ENCODE measurements at places on chromosomes 4 and X.
A peak's percentile ranks its signal among the peaks of the same experiment; 100 is the strongest.

GRCh38 chrX:101062176-101062575 lies 10.3 kb upstream of the TRMT2B start:
- DNase-seq = no peak

GRCh38 chr4:126991965-126992364 lies 640.8 kb upstream of the INTU start:
- DNase-seq = no peak

DNA sequence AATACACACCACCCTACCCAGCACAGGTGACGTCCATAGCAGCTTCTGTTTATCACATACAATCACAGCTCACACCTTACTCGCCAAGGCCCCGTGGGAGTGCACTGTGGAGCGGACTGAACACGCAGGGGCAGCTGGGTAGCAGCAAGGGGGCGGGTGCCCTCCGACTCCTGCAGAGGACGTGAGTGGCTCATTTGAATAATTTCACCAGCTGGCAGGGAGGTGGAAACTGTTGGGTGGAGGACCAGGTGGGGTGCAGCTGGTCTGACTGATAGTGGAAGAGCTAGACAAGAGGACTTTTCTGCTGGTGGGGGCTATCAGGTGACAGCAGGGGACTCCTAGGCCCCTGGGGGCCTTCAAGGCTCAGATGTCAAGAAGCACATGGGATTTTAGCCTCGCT lies 16.3 kb downstream of the MAN2B2 start:
- DNase-seq = no peak

GRCh38 chrX:105758754-105759153 lies 63.6 kb upstream of the NRK start:
- no peak for DNase-seq

GRCh38 chr4:2545321-2546013 lies 9.0 kb downstream of the FAM193A start:
- DNase-seq = no peak

- DNase-seq = no peak
Observed at GRCh38 chrX:443536-444210, 57.0 kb upstream of the PPP2R3B start.

DNA sequence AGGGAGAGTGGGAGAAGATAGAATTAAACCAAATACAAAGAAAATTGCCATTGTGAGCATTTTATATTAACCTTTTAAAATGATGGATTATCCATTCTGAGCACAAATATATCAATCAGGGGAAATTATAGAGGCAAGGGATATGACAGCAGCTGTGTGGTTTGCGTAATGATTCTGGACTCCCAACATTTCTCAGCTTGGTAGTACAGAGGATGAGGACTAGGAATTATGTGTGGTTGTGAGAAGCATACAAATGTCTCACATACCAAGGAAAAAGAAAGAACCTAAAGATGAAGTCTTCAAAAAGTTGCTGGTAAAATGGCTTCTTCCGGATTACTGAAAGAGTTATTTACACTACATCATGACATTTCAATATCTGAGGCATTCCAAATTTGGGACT lies 674.6 kb upstream of the NR3C2 start:
- no peak for DNase-seq

- DNase-seq = no peak
Observed at GRCh38 chr4:155889031-155889793, 14.3 kb upstream of the TDO2 start.

- no peak for DNase-seq
Observed at GRCh38 chrX:123871309-123871708, 11.5 kb downstream of the XIAP start.

- DNase-seq = no peak
Observed at GRCh38 chrX:150499240-150499639, 69.2 kb upstream of the MTM1 start.

GRCh38 chr4:44025376-44026020 lies 423.1 kb downstream of the KCTD8 start:
- no peak for DNase-seq

GRCh38 chrX:136735601-136736000 lies 45.1 kb downstream of the ARHGEF6 start:
- DNase-seq = no peak

DNA sequence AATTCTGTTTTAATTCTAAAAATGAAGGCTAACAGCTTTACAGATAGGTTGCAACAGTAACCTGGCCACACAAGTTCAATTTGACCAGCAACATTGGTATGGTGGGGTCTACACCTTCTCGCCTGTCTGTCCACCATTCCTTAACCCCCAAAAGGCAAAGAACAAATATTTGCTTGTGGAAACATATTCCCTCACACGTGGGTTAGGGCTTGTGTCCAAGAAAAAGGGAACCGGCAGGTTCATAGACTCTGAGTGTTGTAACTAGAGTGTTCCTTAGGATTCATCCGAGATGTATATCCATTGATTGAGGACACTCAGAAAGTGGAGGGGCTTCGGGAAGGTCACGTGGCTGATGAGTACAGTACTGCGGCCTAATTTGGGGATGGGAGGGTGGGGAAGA lies 54.1 kb downstream of the C4orf51 start:
- no peak for DNase-seq

DNA sequence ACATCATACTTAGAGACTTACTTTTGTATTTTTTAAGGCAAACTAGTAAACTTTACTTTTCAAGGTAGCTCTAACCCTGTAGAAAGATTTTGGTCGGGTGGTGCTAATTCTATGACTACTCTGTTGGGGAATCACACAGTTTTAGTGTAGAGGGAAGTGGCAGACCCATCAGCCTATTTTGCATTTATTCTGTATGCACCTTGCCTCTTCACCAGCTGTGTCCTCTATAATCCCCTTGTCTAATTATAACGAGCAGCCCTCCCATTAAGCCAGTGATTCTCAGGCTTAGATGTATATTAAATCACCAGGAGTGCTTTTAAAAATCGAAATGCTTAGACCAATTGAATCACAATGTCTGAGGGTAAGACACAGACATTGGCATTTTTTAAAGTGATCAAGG lies 78.1 kb downstream of the GALNT7 start:
- no peak for DNase-seq

- no peak for DNase-seq
Observed at GRCh38 chr4:21872101-21872500, 76.5 kb downstream of the KCNIP4 start.

GRCh38 chr4:26874110-26874509 lies 13.5 kb downstream of the STIM2 start:
- no peak for DNase-seq

- DNase-seq = no peak
Observed at GRCh38 chrX:3545901-3546300, 167.5 kb downstream of the PRKX start.

DNA sequence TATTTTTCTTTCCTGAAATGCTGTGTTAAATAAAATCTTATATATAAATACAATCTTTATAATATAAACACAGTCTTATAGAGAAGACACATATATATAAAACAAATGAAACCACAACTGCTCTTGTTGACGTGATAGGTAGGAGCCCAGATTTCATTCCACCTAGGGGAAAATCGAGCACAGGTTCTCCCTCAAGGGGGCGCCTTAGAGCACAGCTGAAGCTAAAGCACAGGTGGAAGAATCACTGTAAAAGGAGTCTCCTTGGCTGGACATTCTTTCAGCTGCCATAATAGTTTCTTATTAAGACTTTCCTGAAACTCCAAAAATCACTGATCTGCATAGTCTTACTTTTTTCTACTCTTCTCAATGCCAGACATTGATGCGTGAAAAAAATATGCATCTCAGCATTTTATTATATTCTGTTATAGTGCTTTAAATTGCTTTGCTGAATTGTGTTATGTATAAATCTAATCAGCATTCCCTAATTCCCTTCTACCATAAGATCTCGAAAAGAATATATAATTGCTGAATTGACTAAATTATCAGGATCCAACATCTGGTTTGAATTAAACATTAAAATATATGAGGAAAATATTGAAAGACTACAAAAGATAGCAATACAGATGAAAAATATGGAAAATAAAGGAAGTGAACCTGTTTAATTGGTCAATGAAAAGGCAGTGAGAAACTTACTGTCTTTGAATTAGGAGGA lies 25.5 kb upstream of the RXFP1 start:
- DNase-seq = no peak

DNA sequence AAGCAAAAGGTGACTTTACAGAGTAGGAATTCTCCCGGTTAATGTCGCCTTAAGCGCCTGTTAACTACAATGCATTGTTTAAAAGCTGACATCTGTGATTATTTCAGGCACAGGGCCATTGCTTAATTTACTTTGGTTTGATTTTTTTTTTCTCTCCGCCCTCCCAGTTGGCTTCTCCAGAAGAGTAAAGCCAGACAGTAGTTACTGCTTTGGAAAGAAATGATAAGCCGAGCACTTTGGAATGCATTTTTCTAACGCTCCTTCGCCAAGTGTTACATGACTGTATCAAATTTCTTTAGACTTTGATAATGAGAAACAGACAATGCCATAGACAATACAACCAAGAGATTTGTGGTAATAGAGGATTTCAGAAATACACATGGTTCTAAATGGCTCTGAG lies 383.0 kb upstream of the TENM3 start:
- no peak for DNase-seq

DNA sequence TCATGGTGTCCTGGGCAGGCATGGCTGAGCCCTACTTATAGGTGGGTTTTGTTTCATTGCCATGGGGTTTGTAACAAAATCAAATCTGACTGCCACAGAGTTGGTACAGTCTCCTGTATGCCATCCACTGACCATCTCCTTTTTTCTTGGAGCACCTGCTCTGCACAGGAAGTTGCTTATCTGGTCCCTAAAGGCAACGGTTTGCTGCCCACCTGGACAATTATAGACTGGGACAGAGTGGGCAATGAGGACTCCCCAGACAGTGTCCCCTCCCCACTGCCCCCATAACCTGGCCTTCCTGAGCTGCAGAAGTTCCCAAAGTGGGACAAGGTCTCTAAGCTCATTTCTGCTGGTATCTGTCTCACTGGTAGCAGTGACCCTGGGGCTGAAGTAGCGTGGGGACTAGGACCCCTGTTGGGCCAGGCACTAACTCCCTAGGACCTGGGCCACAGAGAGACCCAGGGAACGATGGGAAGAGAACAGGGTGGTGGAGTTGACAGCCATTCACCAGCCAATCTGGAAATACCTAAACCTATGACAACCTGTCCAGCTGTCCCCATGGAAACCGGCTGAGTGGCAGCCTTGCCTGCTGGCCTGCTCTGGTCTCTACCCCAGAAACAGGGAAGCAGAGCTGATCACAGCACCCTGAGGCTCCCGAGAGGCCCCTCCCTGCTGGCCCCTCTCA lies 64.7 kb downstream of the WFS1 start:
- DNase-seq = no peak

DNA sequence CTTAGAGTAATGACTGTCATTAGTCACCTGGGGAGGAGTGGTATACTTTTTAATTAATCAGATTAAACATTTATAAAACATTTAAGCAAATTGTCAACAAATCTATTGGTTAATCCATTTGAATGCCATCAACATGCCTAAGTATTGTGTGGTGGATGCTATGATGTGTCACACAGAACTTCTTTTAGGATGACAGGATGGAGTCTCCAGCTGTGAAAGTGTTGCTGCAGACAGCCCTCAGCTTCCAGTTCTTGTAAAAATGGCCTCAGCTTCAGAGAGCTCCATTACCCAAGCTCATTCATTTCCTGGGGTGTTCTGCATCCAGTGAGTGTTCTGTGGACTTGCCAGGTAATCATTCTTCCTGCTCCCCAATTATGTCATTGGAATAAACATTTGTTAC lies 74.3 kb upstream of the CLNK start:
- no peak for DNase-seq

DNA sequence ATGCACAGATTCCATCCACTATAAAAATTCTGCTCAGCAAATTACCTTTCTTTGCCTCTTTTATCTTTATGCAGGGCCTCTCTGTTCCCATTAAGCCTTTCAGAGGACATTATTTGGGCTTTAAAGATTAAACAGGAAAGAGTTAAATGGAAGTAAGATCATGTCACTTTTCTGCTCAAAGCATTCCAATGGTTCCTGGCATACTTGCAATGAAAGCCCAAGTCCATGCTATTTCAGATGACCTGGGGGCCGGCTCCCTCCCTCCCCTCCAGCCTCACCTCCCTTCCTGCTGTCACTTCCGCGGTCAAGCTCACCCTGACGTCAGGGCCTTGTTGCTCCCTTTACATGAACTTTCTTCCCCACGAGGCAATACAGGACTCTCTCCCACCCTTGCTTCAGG lies 125.5 kb downstream of the C4orf51 start:
- DNase-seq = no peak

DNA sequence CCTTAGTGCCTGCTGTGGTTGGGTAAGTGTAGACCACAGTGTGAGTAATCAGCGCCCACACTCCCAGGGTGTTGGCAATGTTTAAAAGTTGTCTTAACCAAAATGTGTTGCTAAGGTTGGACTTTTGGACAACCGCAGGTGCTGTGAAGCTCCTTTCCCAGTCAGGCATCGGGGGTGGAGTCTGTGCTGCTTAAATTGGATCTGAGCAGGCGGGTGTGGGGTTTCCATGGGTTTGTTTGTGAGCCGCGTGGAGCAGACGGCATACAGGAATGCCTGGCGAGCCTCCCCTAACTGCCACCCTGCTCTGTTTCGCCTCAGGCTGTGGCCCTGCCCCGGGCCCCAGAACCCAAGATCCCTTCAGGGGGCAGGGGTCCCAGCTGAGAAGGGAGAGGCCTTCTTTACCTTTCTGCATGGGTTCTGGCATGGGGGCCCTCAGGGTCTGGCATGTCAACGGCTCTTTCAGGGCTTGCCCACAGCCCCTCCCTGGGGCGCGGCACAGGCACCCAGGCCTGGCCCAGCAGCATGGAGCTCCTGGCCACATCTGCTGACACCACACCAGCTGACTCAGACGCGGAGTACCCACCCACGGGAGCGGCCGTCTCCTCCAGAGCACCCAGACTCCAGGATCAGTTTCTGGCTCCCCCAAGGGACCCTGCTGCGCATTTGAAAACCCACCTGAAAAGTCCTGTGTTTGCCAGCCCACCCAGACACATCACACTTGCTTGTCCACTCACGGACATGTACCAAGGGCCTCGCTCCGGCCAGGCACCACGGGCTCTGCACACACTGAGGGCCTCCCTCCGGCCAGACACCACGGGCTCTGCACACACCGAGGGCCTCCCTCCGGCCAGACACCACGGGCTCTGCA lies 5.1 kb upstream of the SPON2 start:
- peak; percentile 56 for DNase-seq

DNA sequence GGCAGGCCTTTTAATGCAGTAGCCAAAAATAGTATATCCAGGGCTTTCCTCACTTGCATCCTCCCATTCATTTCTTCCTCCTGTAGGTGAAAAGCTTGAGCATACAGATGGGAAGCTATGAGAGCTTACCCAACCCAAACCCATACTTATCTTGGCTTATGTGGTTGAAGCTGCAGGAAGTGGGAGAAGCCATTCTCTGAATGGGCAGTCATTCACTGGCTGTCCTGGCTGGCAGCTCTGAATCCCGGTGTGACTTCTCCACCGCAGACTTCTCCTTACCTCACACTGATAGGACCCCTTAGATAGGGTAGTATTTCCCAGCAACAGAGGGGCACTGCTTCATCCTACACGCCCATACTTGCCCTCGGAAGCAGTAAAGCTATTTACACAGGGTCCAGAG lies 125.4 kb downstream of the AMMECR1 start:
- DNase-seq = no peak

DNA sequence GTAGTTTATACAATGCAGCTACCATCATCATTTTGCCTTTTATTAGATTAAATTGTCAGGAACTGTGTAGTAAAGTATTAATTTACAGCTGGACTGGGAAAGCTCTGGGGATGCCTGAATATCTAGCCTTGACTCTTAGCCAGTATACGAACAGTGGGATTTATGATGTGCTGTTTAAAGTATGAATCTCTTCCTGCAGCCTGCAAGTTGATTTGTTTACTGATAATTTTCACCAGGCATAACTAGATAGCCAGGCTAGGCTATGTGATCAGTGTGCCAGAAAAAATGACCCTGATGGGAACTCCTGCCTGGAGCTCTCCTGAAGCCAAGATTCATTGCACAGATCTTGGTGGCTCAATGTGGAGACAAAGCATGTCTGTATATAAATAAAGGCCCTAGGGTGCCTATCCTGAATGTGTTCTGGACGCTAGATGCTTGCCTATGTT lies 119.2 kb downstream of the SCLT1 start:
- no peak for DNase-seq
